ENCODE measurements at places on chromosomes 13 and 19.

GRCh38 chr19:16922949-16923348 lies 34.1 kb downstream of the F2RL3 start:
- no peak for DNase-seq

DNA sequence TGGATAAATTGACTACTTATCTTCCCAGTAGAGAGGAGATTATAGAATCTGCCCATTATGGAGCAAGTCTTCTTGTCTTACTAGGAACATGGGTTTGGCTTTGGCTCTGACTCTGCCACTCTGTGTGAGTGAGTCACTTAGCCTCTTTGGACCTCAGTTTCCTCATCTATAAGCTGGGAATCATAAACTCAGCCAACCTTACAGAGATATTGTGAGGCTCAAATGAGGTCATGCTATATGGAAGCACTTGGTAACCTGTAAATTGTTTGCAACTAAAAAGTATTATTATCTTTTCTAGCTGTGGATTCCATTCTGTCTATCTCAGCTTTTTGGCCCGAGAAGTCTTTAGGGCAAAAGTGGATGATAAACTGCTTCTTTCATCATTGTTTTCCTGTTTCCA lies 186.8 kb upstream of the TSC22D1 start:
- DNase-seq: no peak

- DNase-seq: peak; percentile 31
Measured at GRCh38 chr19:53365899-53366493, 491 bp downstream of the ZNF525 start.

- DNase-seq: no peak
Measured at GRCh38 chr19:28960986-28961705, 251.8 kb downstream of the UQCRFS1 start.

- peak; percentile 25 for DNase-seq
Measured at GRCh38 chr19:1133471-1133929, 29.7 kb downstream of the GPX4 start.

All from hematopoietic multipotent progenitor cell treated with erythropoietin and hydrocortisone succinate and interleukin-3 and kit ligand, for 8 days (in vitro differentiated cells).